ENCODE measurements at places on chromosomes 5 and 9. TPM values are rescaled to one million over a fixed set of nuclear protein-coding genes. Genes with fewer than 3 reads are reported as not detected.

DNA sequence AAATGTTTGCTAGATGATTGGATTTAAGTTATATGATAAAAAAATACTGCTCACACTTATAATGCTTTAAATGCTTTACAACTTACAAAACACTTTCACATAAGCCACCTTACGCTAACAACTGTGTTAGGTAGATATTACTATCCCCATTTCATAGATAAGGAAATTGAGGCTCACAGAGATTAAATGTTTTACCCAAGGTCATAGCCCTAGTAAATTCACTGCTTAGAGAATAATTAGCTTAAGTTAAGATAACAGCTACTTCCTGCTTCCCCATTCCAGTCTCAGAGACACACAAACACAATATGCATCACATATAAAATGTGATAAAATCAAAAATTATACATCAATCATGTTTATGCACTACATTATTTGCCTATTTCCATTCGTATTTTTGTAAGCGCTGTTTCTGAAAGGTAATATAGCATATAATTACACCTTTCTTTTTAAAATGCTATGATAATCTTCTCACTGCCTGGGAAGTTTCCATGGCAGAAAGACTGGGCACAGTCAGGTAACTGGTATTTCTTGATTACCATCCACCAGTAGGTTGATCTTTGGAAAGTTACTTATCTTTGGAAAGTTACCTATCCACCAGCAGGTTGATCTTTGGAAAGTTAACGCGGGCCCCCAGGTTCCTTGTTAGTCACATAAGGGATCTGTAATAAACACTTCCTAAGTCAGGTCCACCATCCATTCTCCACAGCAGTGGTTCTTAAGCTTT, 101.1 kb downstream of the NFIB start:
- H3K27ac ChIP-seq: no peak overlapping the region
- no peaks in the 10 kb centered on the region for H3K4me1 ChIP-seq
- no peak overlapping the region for H3K4me3 ChIP-seq

DNA sequence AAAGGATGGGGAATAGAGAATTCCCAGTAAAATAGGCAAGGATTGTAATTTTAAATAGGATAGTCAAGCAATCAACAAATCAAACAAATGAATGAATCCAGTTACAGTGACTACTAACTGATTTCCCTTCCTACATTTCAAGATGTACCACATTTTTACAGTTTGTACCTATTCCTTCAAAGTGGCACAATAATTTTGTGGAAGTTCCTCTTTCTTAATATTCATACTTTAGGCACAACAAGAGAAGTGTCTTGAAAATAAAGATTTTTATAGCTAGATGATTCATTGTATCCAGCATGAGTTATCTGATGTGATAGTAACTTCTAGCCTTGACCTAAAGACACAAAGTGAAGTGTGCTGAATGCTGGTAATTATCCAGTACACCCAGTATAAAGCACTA, 122.2 kb upstream of the ACOT12 start:
- H3K27me3 ChIP-seq: no peaks in the 10 kb centered on the region
- no peak for DNase-seq
- no peaks in the 10 kb centered on the region for H3K36me3 ChIP-seq

- DNase-seq: no peak
- H3K36me3 ChIP-seq: no peaks in the 10 kb centered on the region
- H3K27me3 ChIP-seq: no peaks in the 10 kb centered on the region
- no peak overlapping the region for H3K4me3 ChIP-seq
Observed at GRCh38 chr5:114192108-114192507, 169.8 kb upstream of the KCNN2 start.

- H3K4me3 ChIP-seq: no peak overlapping the region
- no peaks in the 10 kb centered on the region for H3K27me3 ChIP-seq
- H3K36me3 ChIP-seq: no peaks in the 10 kb centered on the region
- no peaks in the 10 kb centered on the region for H3K4me1 ChIP-seq
Observed at GRCh38 chr9:9061627-9062026, 1262.0 kb upstream of the DMAC1 start.

PRXL2C gene
- 5.4 TPM for total RNA-seq

Data from activated CD8-positive, alpha-beta T cell treated with anti-CD3 and anti-CD28 coated beads, Interleukin-2, amount 10 ng/mL, durations not matched to agents 7 days and 5 days (primary cell).